ENCODE measurements at places on chromosomes 6 and 20. TPM values are rescaled to one million over a fixed set of nuclear protein-coding genes. Genes with fewer than 3 reads are reported as not detected.

GRCh38 chr20:1587781-1588532, 30.5 kb upstream of the SIRPD start:
- no peak for DNase-seq

DNA sequence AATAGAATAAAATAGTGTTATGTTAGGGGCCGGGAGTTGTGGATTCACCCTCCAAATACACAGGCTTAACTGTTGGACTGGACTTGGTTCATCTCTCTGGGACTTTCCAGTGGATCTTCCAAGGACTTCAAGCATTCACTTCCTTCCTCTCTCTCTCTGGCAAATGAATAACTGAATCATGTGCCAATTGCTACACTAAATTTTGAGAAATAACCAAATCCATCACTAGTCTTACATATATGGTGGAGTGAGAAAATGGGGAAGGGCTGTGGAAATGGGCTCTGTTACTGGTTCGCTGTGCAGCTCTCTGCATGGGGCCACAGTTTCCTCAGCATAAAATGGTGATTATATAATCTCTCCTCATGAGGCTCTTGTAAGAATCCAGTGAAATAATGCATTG, 6.8 kb upstream of the KIAA1755 start:
- no peak for DNase-seq

- DNase-seq: no peak
These were observed 129.1 kb downstream of the ERMARD start for GRCh38 chr6:169880516-169880915.

- no peak for DNase-seq
These were observed 86.9 kb downstream of the LYRM4 start for GRCh38 chr6:5173810-5174209.

DNA sequence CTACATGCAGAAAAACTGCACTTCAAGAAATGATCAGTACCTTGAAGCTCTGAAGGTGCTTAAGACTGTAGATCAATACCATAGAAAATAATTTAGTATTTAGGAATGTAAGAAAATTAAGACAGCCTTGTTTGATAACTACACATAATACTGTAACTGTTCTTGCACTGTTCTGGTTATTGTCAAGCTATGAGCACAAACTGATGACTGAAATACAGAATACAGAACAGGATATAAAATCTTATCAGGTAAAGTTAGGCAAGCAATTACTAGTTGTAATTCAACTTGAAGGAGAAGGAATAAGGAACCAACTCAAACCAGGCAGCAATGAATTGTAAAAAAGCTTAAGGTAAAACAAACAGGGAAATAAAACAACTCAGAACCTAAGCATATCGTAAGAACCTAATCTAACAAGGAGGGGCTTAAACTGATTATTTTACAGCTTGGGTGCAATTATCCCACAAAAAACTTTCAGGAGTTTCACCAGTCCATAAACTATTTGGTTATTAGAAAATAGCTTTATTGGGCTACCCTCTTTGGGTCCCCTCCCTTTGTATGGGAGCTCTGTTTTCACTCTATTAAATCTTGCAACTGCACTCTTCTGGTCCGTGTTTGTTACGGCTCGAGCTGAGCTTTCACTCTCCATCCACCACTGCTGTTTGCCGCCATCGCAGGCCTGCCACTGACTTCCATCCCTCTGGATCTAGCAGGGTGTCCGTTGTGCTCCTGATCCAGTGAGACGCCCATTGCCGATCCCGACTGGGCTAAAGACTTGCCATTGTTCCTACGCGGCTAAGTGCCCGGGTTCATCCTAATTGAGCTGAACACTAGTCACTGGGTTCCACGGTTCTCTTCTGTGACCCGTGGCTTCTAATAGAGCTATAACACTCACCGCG, 97.7 kb downstream of the ATG5 start:
- DNase-seq: no peak

- no peak for DNase-seq
These were observed 20.4 kb downstream of the FGD2 start for GRCh38 chr6:37025621-37026466.

DNA sequence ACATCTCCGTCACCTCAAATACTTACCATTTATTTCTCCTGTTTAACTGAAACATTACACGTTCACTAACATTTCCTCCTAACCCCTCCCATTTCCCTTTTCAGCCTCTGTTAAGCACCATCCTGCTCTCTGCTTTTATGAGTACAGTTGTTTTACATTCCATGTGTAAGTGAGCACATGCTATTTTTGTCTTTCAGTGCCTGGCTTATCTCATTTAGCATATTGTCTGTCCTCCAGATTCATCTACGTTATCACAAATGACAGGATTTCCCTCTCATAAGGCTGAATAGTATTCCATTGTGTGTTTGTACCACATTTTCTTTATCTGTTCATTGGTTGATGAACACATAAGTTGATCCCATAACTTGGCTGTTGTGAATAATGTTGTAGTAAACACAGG, 22.7 kb downstream of the TAF11 start:
- DNase-seq: no peak

DNA sequence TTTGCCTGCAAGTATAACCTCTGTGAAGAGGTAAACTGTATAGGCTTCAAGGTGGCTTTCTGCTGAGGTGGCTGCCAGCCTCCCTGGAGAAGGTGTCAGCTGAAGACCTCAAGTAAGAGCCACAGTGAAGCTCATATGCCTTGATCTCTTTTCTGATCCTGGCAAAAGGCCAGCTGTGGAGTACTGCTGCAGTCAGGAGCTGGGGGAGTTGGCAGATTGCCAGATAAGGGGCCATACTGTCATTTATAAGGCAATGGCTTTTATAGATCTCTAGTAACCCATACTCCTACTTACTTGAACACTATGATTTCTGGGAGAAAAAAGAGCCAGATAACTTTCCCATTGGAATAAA, 8.8 kb upstream of the CEP85L start:
- peak; percentile 26 for DNase-seq

The SIRPD gene
- 0.24 TPM for total RNA-seq

The ERMARD gene
- total RNA-seq: 22.1 TPM
